Gastroesophageal sphincter (tissue), 4 donors: ENCODE measurements at places on chromosomes 2 and 18.

- ATAC-seq: no peak
These were observed 47.7 kb upstream of the EHBP1 start for GRCh38 chr2:62657783-62658182.

GRCh38 chr2:174878537-174879147, 114.4 kb upstream of the CHRNA1 start:
- no peak for ATAC-seq

- ATAC-seq: no peak
These were observed 58.8 kb upstream of the HDAC4 start for GRCh38 chr2:239459606-239460005.

GRCh38 chr2:50636462-50636861, 395.5 kb downstream of the NRXN1 start:
- ATAC-seq: no peak

DNA sequence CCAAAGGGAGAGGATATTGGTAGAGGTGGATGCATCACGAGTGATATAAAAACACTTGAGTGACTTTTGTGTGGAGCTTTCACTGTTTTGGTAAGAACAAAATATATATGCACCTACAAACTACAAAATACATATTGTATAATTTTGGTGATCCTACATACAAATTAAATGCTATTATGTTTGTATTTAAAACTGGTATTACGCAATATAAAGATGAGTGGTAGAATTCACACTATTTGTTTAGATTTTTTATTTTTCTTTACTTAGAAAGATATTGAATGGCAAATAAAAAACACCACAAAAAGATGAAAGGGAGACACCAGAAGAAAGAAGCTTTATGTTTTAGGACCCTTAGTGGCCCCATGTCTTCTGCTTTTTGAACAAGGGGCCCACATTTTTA, 770.7 kb upstream of the ID2 start:
- ATAC-seq: no peak

GRCh38 chr2:209525834-209526281, 102.0 kb downstream of the MAP2 start:
- ATAC-seq: peak; percentile 39

GRCh38 chr18:53541924-53542323, 682.5 kb downstream of the MBD2 start:
- ATAC-seq: no peak

GRCh38 chr2:43179942-43180341, 46.5 kb downstream of the ZFP36L2 start:
- no peak for ATAC-seq

- ATAC-seq: no peak
These were observed 438.3 kb upstream of the LRATD1 start for GRCh38 chr2:14194233-14194632.

DNA sequence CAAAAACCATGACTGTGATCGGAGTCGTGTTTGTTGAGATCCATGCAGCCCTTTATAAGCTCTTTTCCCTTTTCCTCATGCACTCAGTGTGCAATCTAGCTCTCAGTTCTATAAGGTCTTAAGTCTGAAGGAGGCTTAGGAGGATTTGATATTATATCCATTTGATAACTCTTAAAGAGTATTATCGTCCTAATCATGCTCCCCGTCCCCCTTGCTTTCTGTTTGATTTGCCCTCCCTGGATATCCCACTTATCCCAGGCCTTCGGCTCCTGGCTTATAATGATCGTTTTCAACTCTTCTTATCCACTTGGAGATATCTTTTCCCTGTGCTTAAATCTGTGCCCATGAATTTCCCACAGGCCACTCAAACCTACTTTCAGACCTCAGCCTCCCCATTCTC, 1917.7 kb upstream of the PIK3C3 start:
- no peak for ATAC-seq

GRCh38 chr2:133457861-133458260, 110.4 kb downstream of the NCKAP5 start:
- no peak for ATAC-seq

DNA sequence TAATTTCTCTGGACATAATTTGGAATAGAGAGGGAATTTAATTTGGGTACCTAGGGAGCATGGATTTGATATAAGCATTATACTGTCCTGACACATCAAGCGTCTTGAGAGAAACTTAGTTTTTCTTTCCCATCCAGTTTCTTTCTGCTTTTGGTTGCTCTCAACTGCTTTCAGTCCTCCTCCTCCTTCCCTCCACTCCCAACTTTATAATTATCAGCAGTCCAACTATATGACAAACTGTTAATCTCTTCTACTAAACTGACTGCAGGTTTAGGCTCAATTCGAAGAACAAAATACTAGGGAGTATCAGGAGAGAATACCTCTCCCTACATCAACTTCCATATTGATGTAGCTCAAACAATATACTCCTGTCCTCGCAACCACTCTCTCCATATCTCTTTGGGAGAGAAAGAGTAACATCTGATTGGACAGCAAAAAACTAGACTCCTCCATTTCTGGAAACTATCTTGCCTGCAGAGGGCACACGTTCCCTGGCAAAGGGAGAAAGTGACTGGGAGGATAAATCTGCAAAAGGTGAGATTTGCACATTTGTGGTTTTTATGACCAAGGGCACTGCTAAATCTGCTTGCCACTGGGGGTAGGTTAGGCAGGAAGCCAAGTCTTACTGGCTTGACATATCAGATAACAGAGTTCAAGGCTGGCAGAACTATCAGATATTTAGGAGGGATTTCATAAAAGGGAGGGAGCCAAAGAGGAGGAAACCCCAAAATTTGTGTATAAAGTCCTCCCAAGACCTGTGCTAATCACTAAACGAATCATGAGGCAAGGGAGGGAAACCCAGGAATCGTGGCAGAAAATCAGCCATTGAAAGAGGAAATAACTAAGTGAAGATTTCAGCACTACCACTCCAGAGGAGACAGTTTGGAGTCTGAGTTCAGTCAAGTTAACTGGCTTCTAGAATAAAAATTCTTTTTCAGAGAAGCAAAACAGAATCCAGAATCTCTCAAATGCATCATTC, 40.0 kb downstream of the ICA1L start:
- ATAC-seq: no peak

DNA sequence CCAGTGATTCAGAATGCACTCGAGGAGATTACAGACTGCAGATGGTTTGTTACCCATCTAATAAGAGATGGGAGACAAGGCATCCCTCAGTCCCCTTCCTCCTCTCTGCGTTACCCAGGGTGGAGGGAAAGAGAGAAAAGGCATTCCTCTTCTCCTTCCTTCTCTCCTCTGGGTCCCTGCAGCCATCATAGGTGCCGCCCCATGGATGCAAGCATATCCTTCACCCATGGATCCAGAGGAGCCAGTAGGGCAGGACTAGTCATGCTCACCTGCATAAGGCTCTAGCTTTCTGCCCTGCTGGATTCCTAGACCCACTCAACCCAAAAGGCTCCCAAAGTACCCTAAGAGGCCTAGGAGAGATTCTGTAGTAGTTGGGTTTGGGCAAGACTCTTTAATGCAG, 20.4 kb downstream of the CMPK2 start:
- ATAC-seq: no peak

DNA sequence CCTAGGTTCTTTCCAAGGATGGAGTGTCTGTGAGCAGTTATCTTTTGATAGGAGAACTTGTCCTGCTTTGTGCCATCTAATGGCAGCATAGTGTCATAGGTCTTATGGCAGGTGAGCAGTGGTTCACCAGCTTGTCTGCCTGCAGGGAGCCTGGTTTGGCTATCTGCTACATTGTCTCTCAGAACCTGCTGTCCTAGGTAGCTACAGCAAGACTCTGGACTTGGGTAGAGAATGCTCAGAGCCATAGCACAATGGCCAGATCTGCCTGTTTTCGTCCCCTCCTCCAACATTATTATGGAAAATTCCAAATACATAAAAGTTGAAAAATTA, 28.3 kb downstream of the AGFG1 start:
- ATAC-seq: no peak

DNA sequence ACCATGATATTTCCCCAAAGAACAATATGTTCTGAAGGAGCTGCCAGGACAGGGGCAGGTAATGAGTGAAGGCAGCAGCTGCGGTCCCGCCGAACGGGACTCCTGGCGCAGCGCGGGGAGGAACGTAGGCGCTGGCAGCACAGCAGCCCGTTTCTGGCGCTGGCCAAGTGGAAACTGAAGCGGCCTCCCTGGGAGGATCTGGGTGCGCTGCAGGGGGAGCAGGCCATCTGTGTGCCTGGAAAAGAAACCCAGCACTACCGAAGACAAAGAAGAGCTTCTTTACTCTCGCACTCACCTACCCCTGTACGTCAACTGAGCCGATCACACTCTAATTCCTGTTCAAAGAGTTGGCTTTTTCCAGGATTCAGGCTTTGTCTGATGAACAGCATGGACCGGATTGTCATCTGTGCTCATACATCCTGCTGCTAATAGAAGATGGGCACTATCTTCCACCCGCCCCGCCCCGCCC, 11.8 kb downstream of the G6PC2 start:
- peak; percentile 70 for ATAC-seq

DNA sequence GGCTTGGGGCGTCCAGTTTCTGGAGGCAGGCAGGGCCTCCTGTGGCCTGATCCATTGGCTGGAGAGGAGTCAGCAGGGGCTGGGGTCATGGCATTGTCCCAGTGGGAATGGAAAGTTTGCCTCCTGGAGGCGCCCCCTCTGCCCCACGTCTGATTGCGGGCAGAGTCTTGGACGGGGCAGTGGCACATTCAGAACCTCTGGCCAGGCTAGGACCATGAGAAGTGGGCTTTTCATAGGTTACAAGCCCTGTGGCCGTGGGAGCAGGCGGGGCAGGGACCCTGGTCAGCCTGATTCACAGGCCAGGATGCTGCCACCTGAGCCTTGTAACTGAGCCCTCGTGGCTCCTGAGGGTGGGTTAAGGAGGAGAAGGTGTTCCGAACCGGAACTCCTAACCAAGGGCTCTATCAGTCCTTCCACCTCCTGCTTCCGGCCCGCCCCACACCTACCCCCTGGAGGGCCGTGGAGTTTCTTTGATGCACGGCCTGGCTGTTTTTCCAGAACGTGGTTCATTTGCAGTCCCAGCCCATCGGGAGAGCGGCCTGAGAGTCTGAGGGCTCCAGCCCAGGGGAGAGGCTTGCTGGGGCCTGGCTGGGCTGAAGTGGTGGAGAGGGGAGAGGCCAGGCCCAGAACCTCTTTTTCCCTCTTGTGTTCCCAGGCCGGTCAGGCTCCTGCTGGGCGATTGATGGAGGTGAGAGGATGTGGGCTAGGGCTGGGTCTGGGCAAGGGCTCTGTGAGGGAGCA, 43.9 kb upstream of the PLB1 start:
- ATAC-seq: no peak

GRCh38 chr18:58998401-58999203, 133.9 kb downstream of the ZNF532 start:
- no peak for ATAC-seq

DNA sequence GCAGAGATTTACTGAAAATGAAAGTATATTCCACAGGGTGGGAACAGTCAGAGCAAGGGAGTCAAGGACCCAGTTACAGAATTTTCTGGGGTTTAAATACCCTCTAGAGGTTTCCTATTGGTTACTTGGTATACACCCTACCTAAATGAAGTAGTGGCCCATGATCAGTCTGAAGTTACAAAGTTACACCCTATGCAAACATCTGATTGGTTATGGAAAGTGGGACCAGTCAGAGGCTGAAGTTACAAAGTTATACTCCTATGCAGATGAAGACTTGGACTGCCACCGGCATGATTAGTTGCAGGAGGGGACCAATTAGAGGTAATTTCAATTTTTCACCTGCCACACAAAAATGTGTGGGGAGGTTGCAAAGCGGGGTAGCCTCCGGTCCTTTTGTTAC, 56.2 kb downstream of the USP34 start:
- ATAC-seq: no peak

- ATAC-seq: no peak
These were observed 180.4 kb upstream of the NRXN1 start for GRCh38 chr2:51212374-51212773.

DNA sequence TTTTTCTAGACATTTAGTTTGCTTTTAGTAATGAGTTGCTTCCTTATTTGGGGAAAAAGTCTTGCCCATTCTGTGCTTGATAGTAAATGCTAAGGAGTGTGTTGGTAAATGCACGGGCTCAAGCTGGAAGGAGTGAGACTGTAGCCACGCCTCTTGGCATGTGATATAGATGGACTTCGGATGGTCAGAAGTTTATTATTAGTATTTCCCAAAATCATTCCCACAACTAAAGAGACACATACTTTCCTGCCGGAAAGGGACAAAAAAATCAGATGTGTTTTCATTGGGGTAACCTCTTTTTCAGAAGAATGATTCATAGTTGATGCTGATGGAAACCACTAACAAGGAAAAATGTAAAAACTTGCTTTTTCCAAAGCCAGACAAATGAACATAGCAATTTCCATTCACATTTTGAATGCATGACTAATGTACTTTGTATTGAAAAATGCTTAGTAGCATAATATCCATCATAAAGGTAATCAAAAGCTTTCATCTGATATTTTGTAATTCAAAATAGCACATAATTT, 133.2 kb downstream of the ZNF532 start:
- ATAC-seq: no peak

DNA sequence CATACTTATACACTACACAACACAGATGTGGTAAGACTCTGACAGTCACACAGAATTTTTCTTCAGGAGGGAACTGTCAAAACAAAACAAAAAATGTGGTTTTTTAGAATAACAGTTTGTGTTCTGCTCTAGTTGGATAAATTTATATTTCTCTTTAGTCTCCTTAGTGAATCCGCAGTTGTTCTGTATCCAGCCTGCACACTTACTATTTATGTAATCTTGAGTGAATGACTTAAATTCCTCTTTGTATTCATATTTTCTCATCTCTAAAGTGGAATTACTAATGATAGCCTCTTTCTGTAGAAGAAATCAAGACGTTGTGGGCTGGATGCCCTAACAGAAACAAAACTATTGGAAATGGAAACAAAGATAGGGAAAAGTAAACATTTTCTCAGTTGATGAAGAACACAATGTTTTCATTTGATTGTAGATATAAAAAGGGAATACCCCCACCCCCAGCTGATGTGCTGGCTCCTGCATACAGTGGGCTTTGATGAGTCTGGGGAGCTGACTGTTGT, 375.2 kb downstream of the TRIB2 start:
- ATAC-seq: no peak

- ATAC-seq: peak; percentile 29
These were observed 65.6 kb downstream of the ODC1 start for GRCh38 chr2:10382354-10383061.

- ATAC-seq: peak; percentile 28
These were observed 505 bp downstream of the FOXI3 start for GRCh38 chr2:88451811-88452564.

GRCh38 chr2:118050386-118050785, 36.5 kb upstream of the CCDC93 start:
- no peak for ATAC-seq

DNA sequence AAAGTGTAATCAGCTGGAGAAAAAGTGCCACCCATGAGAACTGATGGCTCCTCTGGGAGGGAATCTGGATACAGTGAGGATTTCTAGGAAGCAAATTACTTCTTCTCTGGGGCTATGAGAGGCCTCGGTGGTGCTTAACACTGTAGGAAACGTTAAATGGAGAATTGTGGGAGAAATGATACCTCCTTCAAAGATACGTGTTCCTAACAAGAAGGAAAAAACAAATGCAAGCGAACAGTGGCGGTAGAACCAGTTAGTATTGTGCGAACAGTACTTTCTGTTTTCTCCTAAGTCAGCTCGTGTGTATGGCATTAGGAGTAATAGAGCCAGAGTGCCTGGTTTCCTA, 587 bp upstream of the MTIF2 start:
- no peak for ATAC-seq
